ENCODE measurements at places on chromosomes 3 and 15.

GRCh38 chr3:71262364-71263265 is 320.9 kb downstream of the FOXP1 start:
- DNase-seq, result no peak

GRCh38 chr3:66898155-66898554 is 100.0 kb upstream of the KBTBD8 start:
- DNase-seq, result no peak

DNA sequence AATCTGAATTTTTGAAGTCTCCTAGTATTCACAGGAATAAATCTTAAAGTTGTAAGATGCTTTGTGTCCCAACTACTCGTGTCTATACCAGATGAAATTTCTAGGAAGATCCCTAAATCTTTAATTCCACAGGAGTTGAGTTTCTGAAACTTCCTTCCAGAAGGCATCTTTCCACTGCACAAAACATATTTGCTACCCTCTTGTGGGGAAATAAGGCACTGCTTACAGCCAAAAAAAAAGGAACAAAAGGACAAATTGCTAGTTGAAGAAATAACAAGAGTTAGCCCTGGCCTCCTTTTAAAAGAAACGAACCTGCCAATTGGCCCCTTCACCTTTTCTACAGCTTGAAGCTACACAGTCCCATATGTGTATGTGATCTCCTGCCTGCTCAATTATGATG is 54.0 kb downstream of the TAFA4 start:
- DNase-seq, result no peak

- DNase-seq, result no peak
Observed at GRCh38 chr3:10192953-10193691, 28.4 kb downstream of the IRAK2 start.

GRCh38 chr3:118938183-118938961 is 96.3 kb downstream of the IGSF11 start:
- DNase-seq, result no peak
